ENCODE measurements at places on chromosomes 7 and 10.
A peak's percentile ranks its signal among the peaks of the same experiment; 100 is the strongest.

GRCh38 chr7:73701357-73701995 is 18.0 kb downstream of the STX1A start:
- peak; percentile 35 for DNase-seq

GRCh38 chr7:20797462-20798080 is 10.9 kb upstream of the SP8 start:
- no peak for DNase-seq

DNA sequence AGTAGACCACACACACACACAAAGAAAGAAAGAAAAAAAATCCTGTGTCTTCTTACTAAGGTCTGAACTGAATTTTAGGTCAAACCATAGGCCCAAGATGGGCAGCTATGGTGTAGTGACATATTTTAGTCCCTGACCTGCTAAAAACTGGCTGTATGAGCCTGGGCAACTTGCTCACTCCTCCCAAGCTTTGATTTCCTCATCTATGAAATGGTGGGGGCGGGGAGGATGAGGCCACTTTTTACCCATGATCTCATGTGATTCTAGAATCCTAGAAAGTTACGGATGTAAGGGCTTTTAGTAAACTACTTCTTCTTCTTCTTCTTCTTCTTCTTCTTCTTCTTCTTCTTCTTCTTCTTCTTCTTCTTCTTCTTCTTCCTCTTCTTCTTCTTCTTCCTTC is 6.1 kb upstream of the CCL24 start:
- DNase-seq = no peak

DNA sequence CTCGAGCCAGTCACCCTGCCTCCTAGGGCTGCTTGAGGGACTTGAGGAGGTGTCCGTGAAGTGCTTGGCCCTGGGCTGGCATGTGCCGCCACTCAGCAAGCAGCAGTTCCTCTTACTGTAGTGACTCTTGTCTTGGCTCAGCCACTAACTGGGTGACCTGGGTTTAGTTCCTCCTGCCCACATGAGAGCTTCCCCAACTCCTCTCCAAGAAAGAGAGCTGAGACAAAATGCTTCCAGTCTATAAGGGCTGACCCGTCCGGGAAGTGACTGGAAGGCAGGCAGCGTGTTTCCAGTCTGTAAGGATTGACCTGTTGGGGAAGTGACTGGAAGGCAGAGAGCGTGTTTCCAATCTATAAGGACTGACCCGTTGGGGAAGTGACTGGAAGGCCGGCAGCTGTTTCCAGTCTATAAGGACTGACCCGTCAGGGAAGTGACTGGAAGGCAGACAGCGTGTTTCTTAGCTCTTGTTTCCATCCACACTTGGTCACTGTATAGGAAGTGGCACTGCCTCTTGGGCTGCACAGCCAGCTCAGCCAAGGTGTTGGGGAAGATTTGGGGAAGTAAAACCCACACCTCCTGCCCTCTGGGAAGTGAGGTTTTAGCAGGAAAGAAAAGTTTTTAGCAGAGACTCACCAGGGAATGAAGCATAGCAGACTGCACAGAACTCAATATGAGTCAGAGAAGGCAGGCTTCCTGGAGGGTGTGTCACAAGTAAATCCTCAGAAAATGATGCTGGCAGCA is 53.3 kb upstream of the PPIF start:
- DNase-seq = no peak

DNA sequence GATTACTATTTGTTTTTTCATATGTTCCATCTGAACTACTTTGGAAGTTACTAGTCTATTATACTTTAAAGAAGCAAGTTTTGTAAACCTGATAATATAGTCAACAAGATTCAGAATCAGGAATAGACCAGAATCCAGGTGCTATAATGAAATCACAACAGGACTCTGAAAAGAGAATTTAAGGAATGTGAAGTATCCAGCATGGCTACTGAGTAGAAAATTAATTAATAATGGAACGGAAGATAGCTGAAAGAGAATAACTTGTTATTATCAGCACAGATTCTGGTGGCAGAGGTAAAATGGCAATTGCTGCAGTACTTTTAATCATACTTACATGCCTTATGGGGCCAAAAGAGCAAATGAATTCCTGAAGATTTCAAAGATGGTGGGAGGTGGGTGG is 43.1 kb upstream of the CHCHD3 start:
- DNase-seq = no peak

- no peak for DNase-seq
Observed at GRCh38 chr10:70744617-70745143, 40.5 kb downstream of the TBATA start.

DNA sequence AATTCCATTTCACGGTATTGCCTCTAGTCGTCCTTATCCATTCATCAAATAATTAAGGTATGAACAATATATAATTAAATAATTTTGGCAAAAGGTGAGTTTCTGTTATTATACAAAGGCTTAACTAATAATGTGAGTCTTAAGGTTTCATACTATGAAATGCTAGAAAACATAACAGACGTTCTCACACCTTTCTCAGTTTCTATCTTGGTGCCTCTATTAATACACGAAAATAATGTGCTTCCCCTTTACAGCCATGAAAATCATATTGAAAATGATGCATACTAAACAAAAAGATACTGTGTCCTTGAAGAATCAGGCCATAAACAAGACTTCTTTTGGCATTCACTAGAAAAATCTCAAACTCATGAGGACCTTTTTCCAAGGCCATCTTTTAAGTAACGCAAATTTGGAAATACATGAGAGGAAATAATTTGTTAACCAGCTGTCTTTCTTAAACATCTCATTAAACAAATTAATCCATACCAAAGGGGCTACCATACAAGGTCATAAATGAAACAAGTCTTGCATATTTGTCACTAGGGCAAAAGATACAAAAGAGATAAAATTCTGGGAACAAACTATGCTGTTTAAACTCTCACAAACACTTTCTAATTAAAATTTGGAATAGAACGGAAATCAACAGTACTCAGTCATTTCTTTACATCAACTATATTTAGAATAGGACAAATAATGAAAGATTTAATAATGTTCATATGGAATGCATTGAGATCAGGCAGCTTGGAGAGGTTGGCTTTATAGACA is 53.9 kb upstream of the CAV2 start:
- DNase-seq = no peak

DNA sequence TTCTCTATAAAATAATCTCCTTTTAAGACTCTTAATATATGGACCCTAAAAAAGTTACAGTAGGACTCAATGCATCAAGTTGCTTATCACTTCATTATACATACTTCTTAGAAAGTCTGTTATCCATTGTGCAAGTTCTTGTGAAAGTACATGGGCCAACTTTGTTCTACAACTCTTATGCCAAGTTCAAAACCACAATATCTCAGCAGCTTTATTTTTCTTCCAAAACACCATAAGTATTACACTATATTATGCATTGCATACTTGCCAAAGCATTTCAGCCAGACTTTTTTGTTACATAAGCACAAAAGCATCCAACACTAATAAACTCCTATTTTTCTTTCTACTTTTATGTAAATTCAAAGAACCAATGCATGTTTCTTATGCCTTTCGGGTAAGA is 94.4 kb downstream of the AHR start:
- peak; percentile 82 for DNase-seq

DNA sequence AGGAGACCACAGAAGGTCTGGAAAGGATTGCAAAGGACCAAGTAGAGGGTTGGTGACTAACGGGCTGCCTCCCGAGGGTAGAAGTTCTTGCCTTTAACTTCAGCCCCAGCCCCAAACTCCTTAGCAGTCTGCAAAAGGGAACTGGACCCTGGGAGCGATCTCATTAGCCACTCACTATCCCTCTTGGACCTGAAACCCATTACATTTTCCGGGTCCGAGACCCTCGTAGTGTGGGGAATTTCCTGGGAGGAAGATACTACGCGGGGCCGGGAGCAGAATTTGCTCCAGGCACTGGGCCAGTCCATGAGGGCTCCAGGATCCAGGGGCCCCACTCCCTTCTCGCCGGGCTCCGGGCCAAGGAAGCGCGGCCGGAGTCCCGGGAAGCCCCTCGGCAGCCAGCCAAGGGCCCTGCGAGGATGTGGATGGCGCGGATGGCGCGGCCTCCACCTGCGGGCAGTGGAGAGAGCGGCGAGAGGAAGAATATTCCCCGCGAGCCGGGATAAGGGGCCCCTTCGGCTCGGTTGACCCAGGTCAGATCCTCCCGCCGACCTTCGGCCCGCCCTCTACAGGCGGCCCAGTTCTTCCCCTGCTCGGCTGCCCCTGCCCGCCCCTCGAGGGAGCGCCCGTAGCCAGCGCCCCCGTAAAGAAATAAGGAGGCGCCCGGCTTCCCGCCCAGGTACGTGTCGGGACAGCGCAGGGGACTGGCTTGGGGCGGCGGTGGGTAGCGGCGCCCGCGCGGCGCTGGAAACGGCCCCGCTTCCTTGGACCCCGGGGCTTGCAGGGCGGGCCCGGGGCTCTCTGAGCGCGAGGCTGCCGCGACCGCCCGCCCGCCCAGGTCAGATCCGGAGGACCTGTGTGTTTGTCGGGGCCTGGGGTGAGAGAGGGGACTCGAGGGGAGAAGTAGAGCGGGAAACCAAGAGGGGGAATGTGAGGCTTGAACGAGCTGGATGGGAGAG is at the start of gene MYO3A:
Gene MYO3A (plus strand): TSS at position 577 of the 956 bp plus-strand sequence. CDS start 17,882 bp downstream, outside the sequence.
- no peak for DNase-seq

DNA sequence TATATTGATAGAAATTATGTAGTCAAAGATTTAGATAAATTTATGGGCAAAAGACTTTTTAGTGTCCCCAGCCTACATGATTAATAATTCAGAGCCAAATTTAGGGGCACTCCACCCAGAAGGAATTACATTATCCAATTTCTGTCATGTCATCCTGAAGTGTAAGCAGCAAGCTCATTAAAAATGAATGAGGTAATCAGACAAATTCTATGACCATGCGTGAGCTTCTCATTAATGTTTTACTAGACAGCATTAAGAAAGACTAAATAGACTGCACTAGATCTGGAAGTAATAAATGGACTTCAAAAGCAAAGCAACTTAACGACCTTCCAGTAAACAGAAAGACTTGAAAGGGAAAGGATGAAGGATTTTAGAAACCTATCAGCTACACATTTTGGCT is 22.7 kb upstream of the TRUB1 start:
- DNase-seq = no peak

DNA sequence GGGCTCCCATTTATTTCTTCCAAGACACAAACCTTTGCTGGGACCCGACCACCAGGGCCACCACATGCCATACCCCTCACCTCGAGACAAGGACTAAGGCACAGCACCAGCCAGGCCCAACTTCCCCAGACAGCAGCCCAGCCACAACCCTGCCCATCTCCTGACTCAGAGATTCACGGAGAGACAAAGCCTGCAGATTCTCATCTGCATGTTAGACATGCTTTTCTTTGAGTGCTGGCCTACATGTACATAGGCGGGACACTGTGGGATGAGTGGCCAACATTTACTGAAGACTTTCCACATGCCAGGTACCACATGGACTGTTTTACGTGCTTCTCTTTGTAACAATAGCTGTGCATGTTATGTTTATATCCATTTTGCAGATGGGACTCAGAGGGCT is 221.3 kb upstream of the ZMIZ1 start:
- no peak for DNase-seq

Measured in fibroblast of the conjunctiva (primary cell).